ENCODE measurements at places on chromosomes 2 and 18.

- DNase-seq = no peak
Measured at GRCh38 chr2:53631313-53632125, 136.1 kb upstream of the CHAC2 start.

GRCh38 chr18:9766076-9766481, 58.0 kb downstream of the RAB31 start:
- DNase-seq = no peak

GRCh38 chr18:55634545-55634944, 46.6 kb upstream of the TCF4 start:
- no peak for DNase-seq

- no peak for DNase-seq
Measured at GRCh38 chr2:159875083-159875482, 77.1 kb upstream of the CD302 start.

Data from cortex of kidney (tissue), 1 donor.